ENCODE measurements at places on chromosomes 13 and 19. TPM values are rescaled to one million over a fixed set of nuclear protein-coding genes. Genes with fewer than 3 reads are reported as not detected.

ZNF793 gene
- 1.4 TPM for total RNA-seq

FUT3 gene
- total RNA-seq = not detected

IRS2 gene
- 5.9 TPM for total RNA-seq

CD70 gene
- total RNA-seq = not detected

TYROBP gene
- total RNA-seq = not detected

QPCTL gene
- 15.6 TPM for total RNA-seq

PSG11 gene
- total RNA-seq = not detected

GJA3 gene
- 0.44 TPM for total RNA-seq

DZIP1 gene
- total RNA-seq = 55.2 TPM

VSTM2B gene
- total RNA-seq = not detected

TGDS gene
- total RNA-seq = 19.0 TPM

CYP4F3 gene
- total RNA-seq = not detected

CRX gene
- total RNA-seq = not detected

EDNRB gene
- 9.7 TPM for total RNA-seq

PCP2 gene
- total RNA-seq = not detected

TMEM259 gene
- total RNA-seq = 71.5 TPM

SCN1B gene
- 4.1 TPM for total RNA-seq

SIAH3 gene
- under 0.01 TPM for total RNA-seq

CBLC gene
- total RNA-seq = not detected

CABP5 gene
- not detected for total RNA-seq

ERICH4 gene
- not detected for total RNA-seq

RLN3 gene
- not detected for total RNA-seq

MISP3 gene
- 0.25 TPM for total RNA-seq

ZNF667 gene
- 5.5 TPM for total RNA-seq

All from uterine smooth muscle cell (primary cell).